ENCODE measurements at places on chromosomes 2 and 18.

GRCh38 chr2:62306751-62307468, 111.0 kb downstream of the B3GNT2 start:
- peak; percentile 68 for DNase-seq

GRCh38 chr18:72342933-72343332, 201.2 kb downstream of the CBLN2 start:
- no peak for DNase-seq

DNA sequence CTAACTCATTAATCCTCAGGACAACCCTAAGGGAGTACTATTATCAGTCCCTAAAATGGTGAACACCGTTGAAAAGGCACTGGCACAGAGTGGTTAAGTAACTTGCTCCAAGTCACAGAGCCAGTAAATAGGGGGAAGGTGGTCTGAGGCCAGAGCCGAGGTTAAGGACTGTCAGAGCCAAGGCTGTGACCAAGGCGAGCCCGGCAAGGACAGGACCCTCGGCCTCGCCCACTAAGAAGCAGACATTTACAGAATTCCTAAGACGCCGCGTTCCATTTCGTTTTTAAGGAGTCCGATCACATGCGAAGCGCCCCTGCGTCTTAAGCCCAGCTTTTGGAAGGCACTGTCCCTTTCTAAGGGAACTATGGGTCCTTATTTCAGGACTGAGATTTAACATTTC, 1.1 kb downstream of the PDIA6 start:
- DNase-seq = no peak

GRCh38 chr2:215791481-215791937, 221.8 kb downstream of the MREG start:
- DNase-seq = no peak

- DNase-seq = no peak
Observed at GRCh38 chr18:65477455-65477854, 273.4 kb upstream of the CDH7 start.

GRCh38 chr2:8306530-8307351, 375.1 kb upstream of the ID2 start:
- DNase-seq = no peak

DNA sequence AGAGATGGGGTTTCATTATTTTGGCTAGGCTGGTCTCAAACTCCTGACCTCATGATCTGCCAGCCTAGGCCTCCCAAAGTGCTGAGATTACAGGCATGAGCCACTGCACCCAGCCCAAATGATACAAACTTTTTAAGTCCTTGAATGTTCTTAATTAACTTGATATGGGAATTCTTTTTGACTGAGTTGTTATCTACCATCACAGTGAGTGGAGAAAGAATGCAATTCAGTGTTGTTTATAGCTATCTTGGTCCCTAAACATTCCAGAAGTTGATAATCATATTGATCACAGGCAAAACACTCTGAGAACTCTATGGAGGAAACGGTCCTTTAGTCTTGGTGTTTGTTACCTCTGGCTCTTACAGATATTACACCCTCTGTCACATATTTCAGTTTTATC, 1072.5 kb downstream of the SUCLG1 start:
- no peak for DNase-seq

GRCh38 chr18:50721006-50721405, 98.8 kb downstream of the MRO start:
- no peak for DNase-seq

- DNase-seq = no peak
Observed at GRCh38 chr2:117956036-117956796, 57.7 kb downstream of the CCDC93 start.

- no peak for DNase-seq
Observed at GRCh38 chr2:159608723-159609308, 7.5 kb downstream of the BAZ2B start.

DNA sequence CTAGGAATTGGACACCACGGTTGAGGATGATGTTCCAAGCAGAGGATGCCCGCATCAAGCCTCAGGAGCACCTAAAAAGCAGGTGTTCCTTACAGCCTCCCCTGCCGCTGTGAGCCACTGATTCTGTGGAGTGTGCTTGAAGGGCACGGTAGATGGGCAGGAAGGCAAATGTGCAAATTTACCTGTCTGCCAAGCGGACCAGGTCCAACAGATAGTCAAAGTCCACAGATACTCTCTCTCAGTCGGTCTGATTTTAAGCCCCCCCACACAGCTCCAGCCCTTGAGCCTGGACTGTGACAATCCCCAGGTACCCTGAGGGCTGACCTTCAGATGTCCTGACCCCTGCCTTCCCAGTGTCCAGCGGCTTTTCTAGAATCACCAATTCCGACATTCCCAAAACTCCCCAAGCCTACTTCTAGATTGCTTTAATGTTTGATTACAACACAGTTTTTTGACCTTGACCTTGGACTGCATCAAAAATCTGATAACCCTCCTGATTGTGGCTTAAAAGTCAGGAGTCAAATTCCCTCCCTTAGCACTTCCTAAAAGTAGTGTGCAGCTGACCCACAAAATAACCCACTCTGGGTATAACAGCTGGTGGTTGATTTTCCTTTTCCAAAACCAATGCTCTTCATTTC, 208.8 kb upstream of the NCKAP5 start:
- DNase-seq = no peak

- DNase-seq = no peak
Observed at GRCh38 chr18:61589053-61589723, 256.0 kb downstream of the CDH20 start.

DNA sequence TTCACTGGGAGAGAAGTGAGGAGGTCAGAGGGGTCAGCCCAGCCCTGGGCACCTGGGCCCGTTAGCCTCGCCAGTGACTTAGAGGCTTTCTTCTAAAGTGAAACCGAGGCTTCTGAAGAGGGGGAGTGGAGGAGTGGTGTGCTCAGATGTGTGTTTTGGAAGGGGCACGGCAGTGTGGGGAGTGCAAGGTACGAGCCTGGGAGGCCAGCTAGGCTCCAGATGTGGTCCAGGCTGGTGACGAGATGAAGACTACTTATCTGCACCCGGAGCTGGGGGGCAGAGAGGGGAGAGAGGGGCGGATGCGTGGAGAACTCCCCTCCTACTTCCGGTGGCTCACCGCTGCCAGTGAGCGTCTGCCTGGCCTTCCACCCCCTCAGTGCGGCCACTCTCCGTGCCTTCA, 371.3 kb upstream of the HS6ST1 start:
- DNase-seq = no peak

DNA sequence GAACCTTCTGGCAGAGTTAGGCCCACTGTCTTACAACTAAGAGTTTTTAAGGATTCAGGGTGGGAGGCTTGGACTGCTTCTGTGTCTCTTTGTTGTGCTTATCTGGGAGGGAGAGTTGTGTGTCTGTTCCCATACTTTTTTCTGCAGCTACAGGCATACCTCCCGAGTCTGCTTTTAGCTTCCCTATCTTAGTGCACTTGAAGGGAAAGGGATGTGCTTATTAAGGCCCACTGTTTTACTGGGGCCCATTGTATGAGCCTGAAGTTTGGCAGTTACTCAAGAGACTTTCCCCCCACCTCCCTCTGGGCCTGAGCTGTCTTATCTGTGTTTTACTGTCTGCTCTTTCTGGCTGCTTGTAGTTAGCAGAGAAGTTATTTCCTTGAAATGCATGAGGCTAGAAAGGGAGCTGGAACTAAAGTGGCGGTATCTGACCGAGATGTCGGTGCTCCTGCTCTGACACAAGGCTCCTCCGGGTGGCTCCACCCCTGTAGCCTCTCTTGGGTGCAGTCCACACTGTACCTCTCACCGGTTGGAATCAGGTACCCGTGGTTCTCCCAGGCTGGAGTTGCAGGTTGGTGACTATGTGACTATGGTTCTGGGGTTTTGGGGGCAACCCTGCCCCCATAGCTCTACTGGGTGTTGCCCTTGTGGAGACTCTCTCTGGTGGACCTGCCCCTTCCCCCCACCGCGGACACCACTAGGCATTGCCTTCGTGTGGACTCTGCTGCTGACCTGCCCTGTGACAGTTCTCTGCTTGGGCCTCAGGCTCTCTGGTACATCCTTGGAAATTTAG, 12.9 kb downstream of the UBR3 start:
- DNase-seq = no peak

DNA sequence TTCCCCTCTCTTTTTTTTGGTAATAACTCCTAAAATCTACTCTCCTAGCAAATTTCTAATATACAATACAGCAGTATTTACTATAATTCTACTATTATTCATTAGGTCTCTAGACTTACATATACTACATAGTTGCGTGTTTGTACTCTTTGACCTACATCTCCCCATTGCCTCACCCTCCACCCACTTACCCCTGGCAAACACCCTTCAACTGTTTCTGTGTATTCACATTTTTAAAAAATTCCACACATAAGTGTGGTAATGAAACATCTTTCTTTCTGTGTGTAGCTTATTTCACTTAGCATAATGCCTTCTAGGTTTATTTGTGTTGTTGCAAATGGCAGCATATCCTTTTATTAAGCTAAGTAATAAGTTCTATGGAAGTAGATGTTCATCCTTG, 336.0 kb downstream of the CCDC85A start:
- DNase-seq = no peak

GRCh38 chr2:17869128-17869527, 9.3 kb upstream of the KCNS3 start:
- DNase-seq = no peak

DNA sequence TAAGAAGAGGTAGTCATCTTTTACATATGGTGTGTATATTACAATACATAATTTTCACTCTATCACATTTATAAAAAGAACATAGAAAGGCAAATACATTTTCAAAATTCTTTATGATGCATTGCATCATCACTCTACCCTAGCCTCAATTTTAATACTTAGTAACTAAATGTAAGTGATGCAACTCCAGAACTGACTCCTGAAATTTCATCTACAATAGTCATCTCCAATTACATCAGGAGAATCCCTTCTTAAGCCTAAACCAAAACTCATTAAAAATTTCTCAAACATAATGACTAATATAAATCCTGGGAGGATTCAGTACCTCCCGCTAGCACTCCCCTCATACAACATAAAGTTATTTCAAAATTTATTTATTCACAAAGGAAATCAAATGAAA, 15.9 kb downstream of the TMX3 start:
- no peak for DNase-seq

- DNase-seq = no peak
Observed at GRCh38 chr2:150388289-150388625, 99.2 kb downstream of the RND3 start.

- DNase-seq = no peak
Observed at GRCh38 chr2:181943411-181944124, 42.1 kb upstream of the PPP1R1C start.

GRCh38 chr18:35512761-35513160, 15.0 kb upstream of the INO80C start:
- no peak for DNase-seq

DNA sequence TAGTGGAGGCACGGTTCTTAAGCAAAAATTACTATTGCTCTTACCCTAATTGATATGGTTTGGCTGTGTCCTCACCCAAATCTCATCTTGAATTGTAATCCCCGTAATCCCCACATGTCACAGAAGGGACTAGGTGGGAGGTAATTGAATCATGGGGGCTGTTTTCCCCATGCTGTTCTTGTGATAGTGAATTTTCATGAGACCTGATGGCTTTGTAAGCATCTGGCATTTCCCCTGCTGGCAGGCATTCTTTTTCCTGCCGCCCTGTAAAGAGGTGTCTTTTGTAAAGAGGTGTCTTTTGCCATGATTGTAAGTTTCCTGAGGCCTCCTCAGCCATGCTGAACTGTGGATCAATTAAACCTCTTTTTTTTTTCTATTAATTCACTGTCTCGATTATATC, 1691.8 kb upstream of the SLC39A10 start:
- DNase-seq = no peak

GRCh38 chr2:32711219-32711618, 83.4 kb downstream of the TTC27 start:
- no peak for DNase-seq

- no peak for DNase-seq
Observed at GRCh38 chr18:48963586-48964470, 13.1 kb upstream of the SMAD7 start.

- DNase-seq = no peak
Observed at GRCh38 chr2:239466061-239466754, 65.4 kb upstream of the HDAC4 start.

GRCh38 chr18:933082-933481, 28.4 kb downstream of the ADCYAP1 start:
- DNase-seq = no peak

DNA sequence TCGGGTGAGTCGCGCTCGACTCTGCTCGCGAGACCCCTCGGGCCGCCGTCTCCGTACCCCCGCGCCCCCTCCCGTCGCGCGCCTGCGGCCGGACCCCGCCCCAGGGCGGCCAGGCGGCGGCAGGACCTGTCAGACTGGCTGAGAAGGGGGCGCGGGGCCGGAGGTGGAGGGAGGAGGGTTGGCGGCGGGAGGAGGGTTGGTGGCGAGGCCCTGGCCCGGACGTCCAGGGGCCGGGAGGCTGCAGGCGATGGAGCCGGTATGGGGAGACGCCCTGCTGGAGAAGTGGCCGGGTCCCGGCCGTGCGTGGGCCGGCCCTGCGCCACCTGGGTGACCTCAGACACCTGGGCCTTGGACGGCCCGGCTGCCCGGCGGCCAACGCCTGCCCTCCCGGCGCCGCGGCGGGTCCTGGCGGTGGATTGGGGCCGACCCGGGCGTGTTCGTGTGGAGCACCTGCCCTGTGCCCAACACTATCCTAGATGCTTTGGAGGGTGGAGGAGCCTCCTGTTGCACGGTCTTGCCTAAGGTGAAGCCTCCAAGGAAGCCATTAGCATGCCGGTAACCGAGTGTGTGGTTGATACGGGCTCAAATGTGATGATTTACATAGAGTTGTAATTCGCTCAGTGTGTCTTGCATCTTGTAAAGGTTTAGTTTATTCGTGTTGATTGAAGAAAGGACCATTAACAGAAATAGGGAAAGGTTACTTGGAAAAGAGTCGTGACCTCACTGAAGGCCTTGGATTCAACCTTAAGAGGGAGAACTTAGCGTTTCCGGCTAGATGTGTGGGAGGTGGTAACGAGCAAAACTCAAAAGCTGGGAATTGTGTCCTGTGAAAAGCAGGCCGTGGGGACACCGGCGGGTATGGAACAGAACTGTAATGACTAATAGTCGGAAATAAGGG, 550 bp downstream of the MYL12B start:
- peak; percentile 39 for DNase-seq

GRCh38 chr2:177535000-177535399, 142.4 kb downstream of the AGPS start:
- DNase-seq = no peak

DNA sequence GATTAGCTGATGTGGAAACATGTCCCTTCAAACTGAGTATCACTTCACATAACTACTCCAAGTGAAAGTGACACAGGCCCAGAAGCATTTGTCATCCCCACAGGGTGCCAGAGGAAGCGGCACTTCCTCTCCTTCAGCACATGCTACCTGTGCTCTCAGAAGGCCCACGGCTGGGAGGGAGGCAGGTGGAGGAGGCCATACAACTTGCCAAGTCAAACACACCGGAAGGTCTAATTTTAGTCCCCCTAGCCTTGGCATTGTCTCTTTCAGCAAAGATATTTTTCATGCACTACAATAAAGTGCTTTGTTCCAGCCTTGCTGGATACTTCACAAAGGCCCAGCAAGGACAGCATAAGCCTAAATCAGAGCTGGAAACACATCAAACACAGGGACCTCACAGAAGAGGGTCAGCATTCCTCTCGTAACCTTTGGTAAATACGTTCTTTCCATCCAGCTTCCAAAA, 38.0 kb downstream of the VSNL1 start:
- DNase-seq = no peak
